Ovary (tissue), 10 donors: ENCODE measurements at places on chromosomes 7 and 10.
A peak's percentile ranks its signal among the peaks of the same experiment; 100 is the strongest.

GRCh38 chr7:30910411-30911073, 1.1 kb upstream of the AQP1 start:
- no peaks in the 10 kb centered on the region for H3K27me3 ChIP-seq
- H3K4me1 ChIP-seq: peaks cover 4% of the 10 kb centered on the region
- DNase-seq: no peak
- no peaks in the 10 kb centered on the region for H3K36me3 ChIP-seq
- H3K4me3 ChIP-seq: no peak overlapping the region
- H3K27ac ChIP-seq: no peak overlapping the region

GRCh38 chr10:122374859-122375678, 561 bp downstream of the PLEKHA1 start:
- H3K4me1 ChIP-seq: peaks cover 5% of the 10 kb centered on the region
- H3K27ac ChIP-seq: peak overlapping the region; percentile 99
- H3K36me3 ChIP-seq: no peaks in the 10 kb centered on the region
- no peaks in the 10 kb centered on the region for H3K27me3 ChIP-seq

DNA sequence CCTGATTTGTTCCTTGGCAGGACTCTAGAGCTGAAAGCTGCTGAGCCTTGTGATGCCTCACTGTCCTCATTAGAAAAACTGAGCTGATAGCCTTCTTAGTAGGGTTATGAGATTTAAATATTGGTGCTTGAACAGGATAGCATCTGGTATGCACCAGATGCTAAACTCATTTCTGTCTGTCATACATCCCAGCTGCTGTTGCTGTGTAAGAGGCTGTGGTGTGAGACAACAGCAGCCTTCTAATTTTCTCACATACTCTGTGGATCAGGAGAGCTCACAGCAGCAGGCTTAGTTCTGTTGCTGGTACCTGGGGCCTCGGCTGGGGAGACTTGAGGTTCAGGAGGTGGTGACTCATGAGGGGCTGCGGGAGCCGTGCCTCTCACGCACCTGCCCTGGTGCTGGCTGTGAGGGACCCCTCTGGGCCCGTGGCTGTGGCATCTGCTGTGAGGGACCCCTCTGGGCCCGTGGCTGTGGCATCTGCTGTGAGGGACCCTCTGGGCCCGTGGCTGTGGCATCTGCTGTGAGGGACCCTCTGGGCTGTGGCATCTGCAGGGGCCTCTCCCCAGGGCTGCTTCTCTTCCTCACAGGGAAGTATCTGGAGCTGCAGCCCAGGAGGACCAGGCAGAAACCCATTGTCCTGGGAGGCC, 12.5 kb downstream of the DYNC2I1 start:
- H3K27ac ChIP-seq: no peak overlapping the region
- peaks cover 4% of the 10 kb centered on the region for H3K4me1 ChIP-seq
- H3K36me3 ChIP-seq: no peaks in the 10 kb centered on the region
- DNase-seq: no peak

DNA sequence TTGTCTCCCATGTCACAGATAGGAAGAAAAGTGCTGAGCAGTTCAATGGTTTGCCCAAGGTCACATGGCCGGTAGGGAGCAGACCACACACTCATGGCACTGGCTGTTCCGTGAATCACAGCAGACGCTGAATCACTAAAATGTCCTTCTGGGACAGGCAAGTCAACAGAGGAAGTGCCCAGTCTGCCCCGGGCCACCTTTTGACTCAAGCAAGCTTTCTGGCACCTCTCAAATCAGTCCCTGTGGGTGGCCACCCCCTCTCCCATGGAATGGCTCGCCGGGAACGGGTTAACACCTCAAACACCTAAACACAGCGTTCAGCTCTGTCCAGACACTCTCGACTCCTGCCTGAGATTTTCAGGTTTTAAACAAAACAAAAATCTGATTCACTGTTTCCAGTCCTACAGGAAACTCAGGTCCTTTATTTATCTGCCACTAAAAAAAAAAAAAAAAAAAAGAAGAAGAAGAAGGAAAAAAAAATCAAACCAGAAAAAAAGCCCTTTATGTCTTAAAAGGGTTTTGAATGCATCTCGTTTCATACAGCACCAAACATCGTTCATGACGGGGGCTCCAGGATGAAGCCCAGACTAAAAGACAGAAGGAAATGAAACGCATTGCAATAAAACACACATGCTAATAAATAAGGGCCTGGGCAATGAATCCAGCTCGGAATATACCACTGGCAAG, 15.5 kb downstream of the CARD11 start:
- DNase-seq: no peak
- H3K4me3 ChIP-seq: no peak overlapping the region
- H3K27ac ChIP-seq: no peak overlapping the region
- H3K36me3 ChIP-seq: no peaks in the 10 kb centered on the region
- no peaks in the 10 kb centered on the region for H3K27me3 ChIP-seq

DNA sequence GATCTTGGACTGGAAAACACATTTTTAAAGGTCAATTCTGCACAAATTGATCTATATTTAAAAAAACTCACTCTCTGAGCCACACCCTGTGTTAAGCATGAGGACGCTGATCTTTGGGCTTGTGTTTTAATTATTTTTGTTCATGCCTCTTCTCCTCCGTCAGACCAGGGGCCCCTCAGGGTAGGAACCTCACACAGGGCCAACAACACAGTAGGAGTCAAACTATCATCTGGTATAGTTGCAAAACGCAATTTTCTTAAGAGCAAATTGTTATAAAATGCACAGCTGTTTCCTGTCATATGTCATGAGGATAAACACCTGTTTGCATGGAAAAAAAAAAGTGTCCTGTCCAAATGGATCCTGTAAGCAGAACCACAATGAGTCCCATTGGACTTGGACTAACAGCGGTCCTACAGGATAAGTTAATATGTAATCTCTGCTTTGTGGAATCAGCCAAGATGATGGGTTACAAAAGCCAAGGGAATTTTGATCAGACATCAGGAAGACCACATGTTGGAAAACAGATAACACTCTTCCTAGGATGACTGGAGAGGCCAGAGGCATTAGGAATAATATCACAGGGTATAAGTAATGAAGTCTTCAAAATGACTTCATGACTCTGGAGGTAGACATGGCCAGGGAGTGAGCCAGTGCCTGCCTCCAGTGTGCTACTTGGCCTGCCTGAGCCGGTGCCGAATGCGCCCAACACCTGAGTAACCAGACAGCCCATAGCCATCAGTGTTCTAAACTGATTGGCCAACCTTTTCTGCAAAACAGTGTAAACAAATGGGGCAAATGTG, 184.9 kb upstream of the ADCY1 start:
- H3K27me3 ChIP-seq: no peaks in the 10 kb centered on the region
- H3K4me1 ChIP-seq: no peaks in the 10 kb centered on the region
- H3K27ac ChIP-seq: no peak overlapping the region
- no peak for DNase-seq
- H3K4me3 ChIP-seq: no peak overlapping the region
- H3K36me3 ChIP-seq: no peaks in the 10 kb centered on the region

- no peak for DNase-seq
- H3K4me1 ChIP-seq: no peaks in the 10 kb centered on the region
- no peaks in the 10 kb centered on the region for H3K27me3 ChIP-seq
- H3K27ac ChIP-seq: no peak overlapping the region
- H3K4me3 ChIP-seq: no peak overlapping the region
Observed at GRCh38 chr7:119664601-119665000, 608.4 kb upstream of the KCND2 start.
